ENCODE measurements at places on chromosomes 5 and 9.
A peak's percentile ranks its signal among the peaks of the same experiment; 100 is the strongest.

GRCh38 chr9:9560382-9561035, 1052.3 kb downstream of the PTPRD start:
- no peak for DNase-seq

- no peak for DNase-seq
These were observed 14.6 kb downstream of the NDUFA8 start for GRCh38 chr9:122144836-122145591.

DNA sequence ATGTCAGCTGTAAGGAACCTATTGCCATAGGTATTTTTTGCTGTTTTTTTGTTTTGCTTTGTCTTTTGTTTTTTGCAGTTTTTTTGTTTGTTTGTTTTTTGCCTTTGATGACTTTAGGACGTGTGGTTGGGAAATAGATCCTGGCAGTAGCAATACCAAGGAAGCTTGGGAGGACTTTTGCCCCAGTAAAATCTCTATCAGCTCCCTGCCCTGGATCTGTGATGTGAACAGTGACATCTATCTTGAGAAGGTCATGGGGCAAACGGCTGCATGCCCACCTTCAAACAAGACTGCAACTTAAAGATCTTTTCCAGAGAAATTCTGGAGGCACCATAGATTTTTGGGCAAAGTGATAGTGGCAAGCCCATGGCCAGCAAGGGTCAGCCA, 5.4 kb upstream of the ADRA1B start:
- no peak for DNase-seq

GRCh38 chr9:137564817-137565411, 13.2 kb downstream of the MRPL41 start:
- DNase-seq, result no peak

DNA sequence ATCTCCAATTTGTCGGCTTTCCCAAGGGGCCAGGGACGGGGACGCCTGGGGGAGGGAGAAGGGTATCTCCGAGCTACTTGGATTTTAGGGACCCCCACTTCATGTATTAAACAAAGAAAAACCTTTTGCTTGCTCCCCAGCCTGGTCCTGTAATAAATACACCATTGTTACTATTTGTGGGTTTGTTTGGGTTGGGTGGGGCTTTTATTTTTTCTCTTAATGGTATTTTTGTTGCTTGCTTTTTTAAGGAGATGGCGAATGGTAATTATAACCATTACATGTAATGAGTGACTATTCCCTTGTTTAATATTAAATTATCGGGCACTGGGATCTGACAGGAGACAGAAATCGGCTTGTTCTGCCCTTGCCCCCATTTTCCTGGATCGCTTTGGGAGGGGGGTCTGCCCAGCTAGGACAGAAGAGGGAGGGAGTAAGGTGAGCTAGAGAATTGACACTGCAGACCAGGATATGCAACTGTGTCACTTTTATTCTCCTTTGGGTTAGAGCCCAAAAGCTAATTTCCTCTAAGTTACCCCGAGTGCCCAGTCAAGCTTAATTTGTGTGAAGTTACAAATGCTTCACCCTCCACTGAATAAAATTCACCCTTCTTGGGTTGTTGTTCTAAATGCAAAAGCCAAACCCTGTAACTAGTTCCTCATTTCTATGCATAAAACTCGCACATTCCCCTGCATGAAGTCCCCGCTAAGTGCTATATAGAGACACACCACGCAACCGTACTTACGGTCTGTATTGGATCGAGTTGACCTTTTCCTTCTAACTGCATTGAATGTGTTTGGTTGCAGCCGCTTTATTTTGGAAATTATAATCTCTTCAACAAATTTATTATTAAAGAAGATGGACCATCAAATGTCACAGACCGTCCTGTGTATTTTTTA, 1.6 kb upstream of the ZNF608 start:
- no peak for DNase-seq

DNA sequence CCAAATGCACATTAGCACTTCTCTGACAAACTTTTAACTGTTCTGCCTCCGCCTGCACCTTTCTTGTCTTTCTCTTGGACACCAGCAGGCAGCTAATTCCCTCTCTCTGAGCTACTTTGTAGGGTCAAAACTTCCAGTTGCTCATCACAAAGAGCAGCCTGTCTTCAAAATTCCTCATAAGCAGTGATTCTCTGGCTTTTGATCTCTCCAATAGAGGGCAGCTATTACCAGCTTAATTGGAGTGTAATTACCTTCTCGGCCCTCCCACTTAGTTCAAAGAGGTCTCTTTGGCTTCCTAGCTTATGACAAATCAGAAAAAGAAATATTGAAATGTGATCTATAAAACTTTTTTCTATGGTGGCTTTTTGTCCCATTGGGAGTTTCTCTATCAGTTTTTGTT, 43.6 kb upstream of the RAD23B start:
- no peak for DNase-seq

DNA sequence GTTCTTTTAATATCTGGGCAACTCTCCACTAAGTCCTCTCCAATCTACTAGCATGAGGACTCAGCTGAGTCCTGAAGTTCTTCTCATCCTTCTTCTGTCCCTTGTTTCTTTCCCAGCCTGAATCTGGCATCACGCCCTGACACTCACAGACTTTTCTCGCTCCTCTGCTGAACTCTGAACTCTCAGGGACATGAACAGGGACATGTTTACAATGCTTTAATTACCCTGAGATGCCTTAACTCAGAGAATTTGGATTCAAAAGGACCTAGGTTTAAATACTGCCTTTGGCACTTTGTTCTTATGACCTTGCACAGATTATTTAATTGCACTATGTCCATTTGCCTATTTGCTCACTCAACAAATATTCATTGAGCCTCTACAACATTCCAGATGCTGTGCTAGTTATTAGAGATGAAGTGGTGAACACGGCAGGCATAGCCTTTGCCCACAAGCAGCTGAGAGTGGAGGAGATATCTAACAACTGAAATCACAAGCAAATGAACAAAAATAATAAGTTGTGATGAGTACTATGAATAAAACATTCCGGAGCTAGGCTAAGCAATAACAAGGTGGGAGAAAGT, 106.0 kb downstream of the ADRB2 start:
- DNase-seq, result no peak

- no peak for DNase-seq
These were observed 129.7 kb downstream of the CEMIP2 start for GRCh38 chr9:71638627-71639026.

DNA sequence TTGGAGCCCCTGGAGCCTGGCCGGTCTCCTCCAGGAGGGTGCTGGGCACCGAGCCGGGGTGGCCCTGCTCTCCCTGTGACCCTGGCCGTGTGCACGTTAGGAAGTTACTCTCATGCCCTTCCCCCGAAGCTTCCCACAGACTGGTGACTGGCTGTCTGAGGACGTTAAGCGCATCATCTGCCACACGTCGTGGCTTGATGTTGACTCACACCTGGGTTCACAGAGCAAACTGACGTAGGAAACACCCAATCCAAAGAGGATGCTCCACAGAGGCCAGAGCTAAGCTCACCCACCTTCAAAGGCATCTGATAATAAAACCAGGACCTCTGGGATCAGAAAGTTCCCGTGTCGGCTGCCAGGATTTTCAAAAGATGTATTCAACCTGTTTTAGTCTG, 152.9 kb upstream of the PHYKPL start:
- no peak for DNase-seq

- no peak for DNase-seq
These were observed 168.5 kb upstream of the GAS1 start for GRCh38 chr9:87115785-87116184.

GRCh38 chr5:19534751-19535150, 453.2 kb downstream of the CDH18 start:
- no peak for DNase-seq

- DNase-seq, result no peak
These were observed 12.1 kb downstream of the LYRM7 start for GRCh38 chr5:131182839-131183238.

GRCh38 chr5:14121552-14121951, 21.6 kb upstream of the TRIO start:
- DNase-seq, result no peak

- no peak for DNase-seq
These were observed 32.4 kb upstream of the SLC25A51 start for GRCh38 chr9:37936376-37936775.

DNA sequence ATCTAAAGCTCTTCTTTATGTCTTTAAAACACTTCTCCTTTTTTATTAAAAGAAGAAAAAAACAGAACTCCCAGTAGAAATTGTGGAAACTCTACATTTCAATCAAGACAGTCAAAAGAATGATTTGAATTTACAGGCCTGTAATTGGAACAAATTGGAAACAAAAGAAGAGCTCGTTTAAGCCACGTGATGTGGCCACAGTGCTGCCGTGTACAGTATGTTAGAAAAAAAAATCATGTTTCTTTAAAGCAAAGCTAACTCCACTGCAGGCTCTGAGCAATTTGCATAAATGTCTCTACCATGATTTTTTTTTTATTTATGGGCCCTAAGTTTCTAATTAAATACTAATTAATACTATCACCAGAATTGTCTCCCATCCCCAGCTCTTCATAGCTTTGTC, 325.6 kb downstream of the ZSWIM6 start:
- no peak for DNase-seq

DNA sequence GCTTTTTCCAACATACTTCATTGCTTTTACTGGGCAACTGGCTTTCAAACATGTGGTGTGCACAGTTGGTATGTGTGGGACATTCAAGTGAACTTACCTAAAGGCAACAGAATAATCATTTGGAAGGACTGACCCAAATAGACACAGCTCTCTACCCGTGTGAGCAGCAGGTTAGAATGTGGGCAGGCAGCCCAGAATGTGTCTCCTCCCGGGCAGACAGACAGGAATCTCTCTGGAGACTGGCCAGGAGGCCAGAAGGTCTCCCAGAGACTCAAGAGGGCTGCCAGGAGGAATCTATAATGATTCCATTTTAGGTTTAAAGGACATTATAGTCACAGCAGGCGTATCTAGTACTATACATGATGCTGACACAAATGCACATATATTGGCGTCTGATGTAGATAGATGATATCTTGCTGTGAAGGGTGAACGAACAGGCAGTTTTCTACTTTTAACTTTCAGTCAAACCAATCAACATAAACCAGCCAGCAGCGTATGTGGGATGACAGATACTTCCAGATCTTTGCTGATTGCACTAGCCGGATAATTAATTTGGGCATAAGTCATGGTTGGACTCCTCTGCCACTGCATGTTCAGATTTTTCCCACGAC, 297.4 kb upstream of the ZNF608 start:
- DNase-seq, result peak; percentile 97

Measured in NCI-H226 (cell line).